ENCODE measurements at places on chromosomes 16 and 17.

DNA sequence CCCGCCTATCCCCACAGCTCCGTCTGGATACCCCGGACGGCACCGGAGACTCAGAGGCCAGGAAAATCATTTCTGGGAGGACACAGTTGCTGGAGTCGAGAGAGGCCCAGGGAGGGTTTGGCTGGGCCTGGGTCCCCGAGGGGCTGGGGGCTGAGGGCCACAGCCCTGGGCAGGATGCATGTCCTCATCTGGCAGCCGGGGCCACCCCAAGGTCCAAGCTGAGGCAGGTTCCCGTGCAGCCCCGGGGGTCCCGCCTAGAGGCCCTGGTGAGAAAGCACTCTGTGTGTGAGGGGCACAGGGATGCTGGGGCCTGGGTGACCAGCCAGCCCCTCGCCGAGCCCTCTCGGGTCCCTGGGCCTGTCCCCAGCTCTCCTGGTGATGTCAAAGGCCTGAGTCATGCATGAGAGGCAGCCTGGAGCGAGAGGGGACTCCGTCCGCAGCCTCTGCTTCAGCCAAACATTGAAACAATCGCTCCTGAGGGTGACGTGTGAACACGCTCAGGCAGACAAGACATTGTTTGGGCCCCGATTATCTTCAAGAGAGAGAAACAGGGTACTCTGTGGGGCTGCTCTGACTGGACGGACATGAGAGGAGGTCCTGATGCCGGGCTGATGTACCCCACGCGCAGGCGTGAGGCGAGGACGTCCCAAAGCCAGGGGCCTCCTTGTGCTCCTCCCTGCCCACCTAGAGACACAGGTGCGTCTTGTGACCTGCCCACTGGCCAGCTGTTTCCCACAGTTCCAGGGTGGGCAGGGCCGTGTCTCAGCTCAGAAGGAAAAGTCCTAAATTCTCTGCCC is 25.8 kb upstream of the C1QTNF8 start:
- no peak for DNase-seq

GRCh38 chr17:57138956-57139576 is 54.0 kb downstream of the AKAP1 start:
- no peak for DNase-seq

- no peak for DNase-seq
Observed at GRCh38 chr16:82864332-82865040, 237.7 kb downstream of the CDH13 start.

- DNase-seq, result no peak
Observed at GRCh38 chr16:80023865-80024264, 423.3 kb upstream of the MAF start.

DNA sequence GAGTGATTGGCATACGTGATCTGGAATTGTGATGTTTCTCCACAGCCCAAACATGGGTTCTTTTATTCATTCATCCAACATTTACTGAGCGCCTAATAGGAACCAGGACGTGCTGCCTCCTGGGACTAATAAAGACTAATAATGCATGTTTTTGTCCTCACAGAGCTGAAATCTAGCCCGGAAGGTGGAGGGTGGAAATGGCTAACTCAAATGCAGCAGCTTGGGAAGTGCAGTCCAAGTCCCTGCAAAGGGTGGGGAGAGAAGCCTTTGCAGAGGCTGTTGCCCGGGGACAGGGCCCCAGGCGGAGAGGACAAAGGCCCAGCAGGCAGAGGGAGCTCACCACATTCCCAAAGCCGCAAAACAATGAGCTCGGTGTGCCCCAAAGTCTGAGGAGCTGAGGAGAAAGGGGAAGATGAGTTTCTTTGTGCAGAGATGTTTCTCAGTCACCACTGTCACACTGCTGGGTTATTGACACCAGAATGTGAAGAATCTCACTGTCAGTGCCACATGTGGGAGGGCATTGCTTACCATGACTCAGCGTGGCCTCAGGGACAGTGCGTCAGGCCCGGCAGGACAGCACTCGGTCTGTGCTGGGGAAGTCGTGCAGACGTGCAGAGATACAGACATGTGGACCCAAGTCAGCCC is 118.2 kb upstream of the CHMP6 start:
- DNase-seq, result no peak

DNA sequence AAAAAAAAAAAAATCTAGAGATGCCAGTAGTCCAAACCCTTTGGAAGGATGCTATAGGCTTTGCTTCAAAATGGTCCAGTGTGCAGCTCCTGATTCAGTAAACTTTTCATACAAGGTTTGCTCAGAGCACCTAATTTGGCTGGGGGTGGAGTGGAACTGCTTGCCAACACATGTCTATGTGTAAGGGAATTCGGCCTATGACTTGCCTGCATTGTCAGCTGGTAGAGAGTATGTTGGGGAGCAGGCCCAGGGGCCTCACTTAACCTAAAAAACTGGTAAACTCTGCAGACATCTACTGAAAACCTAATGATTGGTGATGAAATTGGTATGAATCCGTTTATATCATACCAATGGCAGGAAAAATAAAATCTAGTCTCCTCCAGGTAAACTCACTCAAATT is 1.5 kb upstream of the MFSD6L start:
- no peak for DNase-seq

DNA sequence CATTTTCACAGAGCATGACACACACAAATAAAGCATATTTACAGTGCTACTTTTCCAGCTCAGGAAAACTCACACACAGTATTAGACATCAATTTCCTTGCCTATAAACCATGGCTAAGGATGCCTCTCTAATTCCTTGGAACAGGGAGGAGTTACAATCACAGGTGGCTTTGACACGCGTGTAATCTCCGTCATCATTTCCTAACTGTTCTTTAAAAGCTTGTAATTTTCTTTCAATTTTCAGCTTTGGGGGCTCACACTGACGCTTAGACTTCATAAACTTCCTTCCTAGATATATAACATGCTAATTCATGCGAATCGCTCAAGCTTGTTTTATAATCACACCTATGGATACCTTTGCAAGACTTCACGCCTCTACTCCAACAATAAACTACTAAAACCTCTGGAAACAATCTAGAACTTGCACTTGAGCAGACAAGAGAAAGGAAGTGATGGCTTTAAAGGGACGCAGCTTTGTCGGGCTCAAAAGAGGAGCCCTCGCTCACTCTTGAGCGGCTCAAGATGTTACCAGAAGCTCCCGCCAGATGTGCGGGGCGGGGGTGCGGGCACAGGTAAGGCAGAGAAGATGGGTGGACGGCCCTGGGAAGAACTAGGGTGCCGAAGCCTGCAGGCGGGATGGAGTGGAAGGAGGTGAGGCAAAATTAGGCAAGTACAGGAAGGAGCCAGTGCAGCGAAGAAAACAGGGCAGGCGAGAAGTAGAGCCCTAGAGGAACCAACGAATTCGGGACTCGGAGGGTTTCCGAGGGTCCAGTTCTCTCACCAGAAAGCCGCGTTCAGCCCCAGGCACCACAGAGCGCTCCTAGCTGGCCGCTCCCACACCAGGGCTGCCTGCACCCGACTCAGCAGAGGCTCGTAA is 631 bp downstream of the RETREG3 start:
- no peak for DNase-seq

DNA sequence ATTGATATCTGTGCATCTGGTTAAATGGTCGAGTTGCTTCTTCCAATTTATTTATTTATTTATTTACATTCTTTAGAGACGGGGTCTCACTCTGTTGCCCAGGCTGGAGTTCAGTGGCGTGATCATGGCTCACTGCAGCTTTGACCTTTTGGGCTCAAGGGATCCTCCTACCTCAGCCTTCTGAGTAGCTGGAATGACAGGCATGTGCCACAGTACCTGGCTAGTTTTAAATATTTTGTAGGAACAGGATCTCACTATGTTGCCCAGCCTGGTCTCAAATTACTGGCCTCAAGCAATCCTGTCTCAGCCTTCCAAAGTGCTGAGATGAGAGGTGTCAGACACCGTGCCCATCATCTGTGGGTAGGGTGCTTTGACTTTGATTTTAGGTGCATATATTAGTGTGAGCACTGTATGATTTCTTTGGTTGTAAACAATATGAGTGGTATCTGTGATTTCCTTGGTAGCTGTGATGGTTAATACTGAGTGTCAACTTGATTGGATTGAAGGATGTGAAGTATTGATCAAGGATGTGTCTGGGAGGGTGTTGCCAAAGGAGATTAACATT is 90.2 kb downstream of the BCAS3 start:
- no peak for DNase-seq

DNA sequence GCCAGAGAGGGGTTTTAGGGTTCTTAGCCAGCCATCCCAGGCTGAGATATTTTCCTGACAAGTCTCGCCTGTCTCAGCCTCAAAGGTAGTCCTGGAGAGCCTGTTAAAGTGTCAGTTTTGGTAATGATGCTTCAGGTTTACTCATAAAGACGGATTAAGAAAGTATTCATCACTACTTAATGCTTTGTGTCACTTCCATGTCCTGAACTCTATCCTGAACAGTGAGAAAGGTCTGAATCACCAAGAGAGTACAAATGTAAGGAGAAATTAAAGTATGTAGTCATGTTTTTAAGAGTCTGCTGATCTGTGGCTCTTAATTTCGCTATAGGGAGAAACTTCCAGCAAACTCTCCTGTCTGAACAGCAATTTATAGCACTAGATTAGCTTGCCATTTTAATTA is 14.0 kb downstream of the RPGRIP1L start:
- no peak for DNase-seq

DNA sequence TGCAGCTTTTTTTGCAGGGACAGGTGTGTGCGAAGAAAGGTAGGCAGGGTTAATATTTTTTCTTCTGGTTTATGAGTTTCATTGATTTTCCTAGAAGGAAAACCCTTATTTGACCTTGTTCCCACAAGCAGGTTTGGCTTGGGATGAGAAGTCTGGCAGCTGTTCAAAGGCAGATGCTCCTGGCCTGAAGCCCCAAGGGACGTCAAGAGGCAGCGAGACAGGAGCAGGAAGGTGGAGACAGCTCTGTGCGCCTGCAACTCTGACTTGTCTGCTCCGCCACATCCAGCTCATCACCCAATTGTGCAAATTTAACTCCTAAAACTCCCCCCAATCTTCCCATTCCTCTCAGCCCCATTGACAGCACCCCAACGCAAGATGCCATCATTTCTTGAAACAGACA is 136.8 kb upstream of the XYLT1 start:
- no peak for DNase-seq

- DNase-seq, result no peak
Observed at GRCh38 chr16:56861092-56861610, 3.9 kb upstream of the SLC12A3 start.

DNA sequence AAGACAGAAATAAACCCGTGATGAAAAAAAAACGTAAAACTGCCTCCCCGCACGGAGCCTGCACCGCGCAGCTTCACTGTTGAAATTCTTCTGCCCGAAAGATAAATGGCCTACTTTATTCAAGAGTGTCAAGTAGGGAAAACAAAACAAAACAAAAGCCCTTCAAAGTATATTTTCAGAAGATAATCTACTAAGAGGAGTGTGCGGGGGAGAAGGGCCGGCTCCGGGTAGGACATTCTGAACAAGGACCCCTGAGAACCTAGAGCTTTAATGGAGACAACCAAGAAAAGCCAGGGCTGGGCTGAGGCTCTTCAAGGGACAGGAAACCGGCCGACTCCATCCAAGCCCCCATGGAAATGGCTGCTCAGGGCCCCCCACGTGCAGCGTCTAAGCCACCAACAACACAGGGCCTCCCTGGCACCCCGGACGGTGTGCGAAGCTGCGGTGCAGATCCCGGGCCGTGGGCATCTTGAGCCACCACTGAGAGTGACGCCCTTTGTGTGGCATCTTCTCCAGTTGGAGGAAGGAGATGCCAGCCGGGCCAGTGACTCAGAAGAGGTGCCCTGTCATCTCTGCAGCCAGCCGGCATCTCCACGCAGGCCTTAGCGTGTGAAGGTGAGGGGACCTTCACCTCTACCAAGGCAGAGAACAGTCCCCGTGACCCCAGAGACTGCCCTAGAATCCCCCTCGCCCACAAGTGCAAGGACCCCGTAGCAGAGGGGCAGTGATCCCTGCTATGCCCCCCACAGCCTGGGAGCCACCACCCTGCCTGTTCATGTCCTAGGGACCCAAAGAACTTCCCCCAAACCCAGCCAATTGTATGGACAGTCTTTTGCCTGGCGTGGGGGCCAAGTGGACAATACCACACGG is 250.8 kb downstream of the C16orf95 start:
- no peak for DNase-seq

DNA sequence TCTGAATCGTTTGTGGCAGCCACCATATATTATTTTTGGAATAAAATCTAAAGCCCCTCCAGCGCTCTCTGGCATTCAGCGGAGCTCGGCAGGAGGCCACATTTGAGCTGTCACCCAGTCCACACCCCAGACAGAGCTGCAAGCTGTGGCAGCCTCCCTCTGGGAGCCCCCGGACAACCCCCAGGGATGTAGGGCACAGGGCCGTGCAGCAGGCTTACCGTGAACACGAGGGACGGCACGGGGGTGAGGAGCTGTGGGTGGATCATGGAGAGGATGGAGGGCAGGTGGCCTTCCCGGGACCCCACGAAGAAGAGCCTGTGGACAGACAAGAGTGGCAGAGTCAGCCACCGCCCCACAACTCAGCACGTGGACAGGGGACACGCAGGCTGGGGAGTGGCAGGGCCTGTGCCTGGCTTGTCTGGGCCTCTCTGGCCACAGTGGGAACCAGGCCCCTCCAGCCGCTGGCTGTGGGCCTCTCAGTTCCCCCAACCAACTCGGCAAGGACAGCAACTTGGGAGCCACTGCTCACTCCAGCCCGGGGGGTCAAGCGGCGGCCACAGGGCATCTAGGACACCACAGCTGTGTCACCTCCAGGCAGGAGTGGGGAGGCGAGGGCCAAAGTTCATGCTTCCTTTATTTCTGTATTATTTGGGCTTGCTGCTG is 31.5 kb downstream of the SLC7A5 start:
- DNase-seq, result no peak

GRCh38 chr16:55495616-55496289 is 13.1 kb upstream of the LPCAT2 start:
- DNase-seq, result no peak

DNA sequence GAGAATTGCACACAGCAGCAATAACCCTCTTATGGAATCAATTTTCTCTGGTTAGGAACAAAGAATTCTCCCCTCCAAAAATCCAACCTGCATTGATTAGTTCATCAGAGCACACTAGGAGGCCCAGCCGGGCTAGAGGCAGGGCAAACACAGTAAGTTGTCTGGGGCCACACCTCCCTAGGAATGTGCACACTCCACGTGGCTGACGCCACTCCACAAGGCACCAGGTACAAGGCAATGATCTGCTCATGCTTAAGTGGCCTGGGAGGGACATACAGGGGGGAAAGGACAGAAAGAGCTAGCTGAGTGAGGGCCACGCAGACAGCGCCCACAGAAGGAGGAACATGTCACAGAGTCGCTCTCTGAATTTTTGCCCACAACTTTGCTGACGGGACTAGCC is 107.6 kb downstream of the SLC39A11 start:
- no peak for DNase-seq

All from activated T-cell treated with anti-CD3 and anti-CD28 coated beads, Interleukin-2, amount 50 U/mL, for 72 hours (primary cell).